CD4-positive, alpha-beta T cell (primary cell): ENCODE measurements at places on chromosomes 3 and 15.

DNA sequence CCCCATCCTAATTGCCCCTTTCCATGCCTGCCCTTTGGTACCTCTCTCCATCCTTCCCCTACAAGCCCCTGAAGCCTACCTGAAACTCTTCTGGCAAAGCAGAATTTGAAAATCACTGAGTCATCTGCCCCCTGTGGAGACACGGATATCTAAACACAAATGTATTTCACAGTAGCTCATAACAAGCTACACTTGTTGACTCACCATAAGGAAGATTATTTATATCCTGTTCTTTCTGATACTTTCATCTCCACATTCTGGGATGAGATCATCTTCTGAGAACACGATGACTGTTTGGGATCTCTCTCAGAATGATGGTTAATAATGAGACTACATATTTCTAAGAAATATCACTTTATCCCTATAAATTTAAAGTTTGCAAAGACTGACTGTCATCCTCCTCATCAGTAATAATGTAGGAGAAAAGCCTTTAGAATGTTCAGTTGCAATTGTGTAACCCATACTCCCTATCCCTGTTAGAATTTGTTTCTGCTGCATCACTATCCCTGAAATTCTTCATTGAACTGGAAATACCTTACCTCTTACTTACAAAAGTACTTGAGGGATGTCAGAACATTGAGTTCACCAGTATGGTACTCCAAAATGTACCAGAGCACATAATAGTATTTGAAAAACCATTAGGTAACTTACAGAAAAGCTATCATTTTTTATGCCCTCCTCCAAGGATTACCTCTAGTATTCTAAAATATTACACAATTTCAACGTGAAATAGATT is 116.1 kb upstream of the IL12A start:
- DNase-seq = no peak

DNA sequence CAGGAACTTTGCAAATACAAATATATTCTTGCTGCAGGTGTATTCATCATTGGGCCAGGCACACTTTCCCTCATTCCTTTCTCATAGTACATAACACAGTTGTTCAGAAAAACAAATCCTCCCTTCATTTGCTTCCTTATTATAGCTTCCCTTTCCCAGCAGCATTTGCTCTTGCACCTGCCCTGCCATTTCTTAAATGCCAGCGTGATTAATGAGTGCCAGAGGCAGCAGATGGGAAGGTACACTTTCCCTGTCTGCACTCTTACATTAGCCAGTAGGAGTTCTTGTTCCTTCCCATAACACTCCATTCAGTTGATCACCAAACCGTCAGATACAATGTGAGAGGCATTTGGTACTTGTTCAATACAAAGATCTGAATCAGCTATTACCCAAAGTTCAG is 128.5 kb upstream of the GAP43 start:
- DNase-seq = no peak

GRCh38 chr3:23806534-23807423 is 1.0 kb downstream of the UBE2E1 start:
- DNase-seq = peak; percentile 35

DNA sequence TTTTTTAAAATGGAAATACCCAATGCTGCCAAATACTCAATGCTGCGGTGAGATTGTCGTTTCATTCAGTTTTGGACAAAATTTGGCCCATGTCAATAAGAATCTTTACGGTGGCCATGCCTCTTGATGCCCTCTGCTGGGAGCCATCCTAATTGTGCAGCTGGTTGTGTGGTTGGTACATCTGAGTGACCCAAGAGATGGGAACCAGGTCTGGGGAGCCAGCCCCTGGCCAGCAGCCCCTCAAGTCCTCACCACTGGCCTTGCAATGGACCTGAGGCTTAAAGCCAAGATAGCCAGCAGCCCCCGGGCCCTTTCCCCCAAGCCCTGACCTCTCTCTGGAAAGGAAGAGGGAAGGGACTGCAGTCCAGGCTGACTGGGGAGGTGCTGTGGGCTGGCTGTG is 36.4 kb upstream of the ESYT3 start:
- DNase-seq = no peak

GRCh38 chr15:70213794-70214193 is 116.1 kb upstream of the TLE3 start:
- no peak for DNase-seq

DNA sequence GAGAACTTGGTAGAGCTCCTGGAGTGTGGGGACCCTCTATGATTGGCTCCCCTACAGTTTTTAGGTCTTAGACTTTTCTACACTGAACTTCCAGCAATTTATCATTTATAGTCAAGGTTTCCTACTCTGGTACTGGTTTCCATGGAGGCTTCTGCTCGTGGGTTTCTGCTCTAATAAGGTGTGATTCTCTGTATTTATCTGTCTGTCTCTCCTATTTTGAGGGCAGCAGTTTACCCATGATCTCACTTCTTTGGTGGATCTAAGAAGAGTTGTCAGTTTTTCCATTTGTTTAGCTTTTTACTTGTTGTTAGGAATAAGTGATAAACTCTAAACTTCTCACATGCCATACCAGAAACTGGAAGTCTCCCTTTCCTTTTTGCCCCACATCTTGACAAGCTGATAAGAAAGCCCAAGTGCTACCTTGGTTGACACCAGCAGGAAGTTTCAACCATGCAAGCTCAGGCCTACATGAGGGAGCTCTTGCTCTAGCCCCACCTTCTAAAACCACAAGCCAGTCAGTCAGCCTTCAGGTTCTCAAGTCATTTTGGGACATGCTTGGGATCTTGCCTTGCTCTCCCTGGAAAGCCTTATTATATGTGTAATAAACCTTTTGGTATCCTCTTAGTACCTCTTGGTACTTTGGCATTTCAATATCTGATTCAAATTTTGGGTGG is 10.0 kb downstream of the TIMMDC1 start:
- no peak for DNase-seq

DNA sequence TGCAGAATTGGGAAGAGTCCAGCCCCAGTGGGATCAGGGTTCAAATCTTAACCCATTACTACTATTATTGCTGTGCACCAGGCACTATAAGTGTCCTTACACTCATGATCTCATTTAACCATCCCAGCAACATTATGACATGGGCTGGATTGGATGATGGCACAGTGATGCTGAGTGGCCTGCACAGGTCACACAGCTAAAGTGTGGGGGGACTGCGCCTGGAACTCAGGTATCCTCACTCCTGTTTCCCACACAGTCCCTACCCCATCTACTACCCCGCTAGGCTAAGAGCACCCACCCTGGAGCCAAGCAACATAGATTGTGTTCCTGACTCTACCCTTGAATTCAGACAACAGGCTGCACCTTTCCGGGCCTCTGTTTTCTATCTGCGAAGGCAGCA is 16.0 kb downstream of the WNT5A start:
- no peak for DNase-seq

- no peak for DNase-seq
Observed at GRCh38 chr3:69282181-69282580, 103.7 kb downstream of the FRMD4B start.

GRCh38 chr3:151321526-151321925 is 4.9 kb upstream of the GPR87 start:
- DNase-seq = no peak

DNA sequence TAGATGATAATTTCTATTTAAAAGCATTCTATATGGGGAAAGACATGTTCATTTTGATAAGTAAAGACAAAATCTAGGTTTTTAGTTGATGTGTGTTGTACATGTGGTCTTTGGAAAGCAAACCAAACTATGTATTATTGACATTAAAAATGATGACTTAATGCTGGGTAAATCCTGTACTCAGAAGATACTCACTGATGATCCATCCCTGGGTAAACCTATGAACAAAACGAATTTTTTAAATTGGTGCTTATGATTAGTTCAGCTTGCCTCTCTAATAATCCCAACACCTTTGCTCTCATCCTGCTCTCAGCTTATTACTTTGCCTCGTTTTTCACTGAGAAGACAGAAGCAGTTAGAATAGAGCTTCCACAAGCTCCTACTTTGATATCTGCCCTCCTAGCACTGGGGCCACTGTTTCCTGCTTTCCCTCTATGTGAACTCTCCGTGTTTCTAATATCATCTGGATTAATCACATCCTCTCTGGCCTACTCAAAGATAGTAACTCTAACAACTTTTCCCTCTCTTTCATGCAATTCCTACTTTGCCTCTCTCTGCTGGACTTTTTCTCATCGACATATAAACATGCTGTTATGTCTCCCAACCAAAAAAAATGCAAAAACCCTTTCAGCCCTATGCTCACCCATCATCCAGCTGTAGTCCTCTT is 29.3 kb downstream of the RARRES1 start:
- DNase-seq = no peak

GRCh38 chr15:61483599-61483998 is 254.5 kb upstream of the RORA start:
- no peak for DNase-seq

- no peak for DNase-seq
Observed at GRCh38 chr15:70596354-70597055, 166.9 kb downstream of the UACA start.

- no peak for DNase-seq
Observed at GRCh38 chr15:73442968-73443367, at the start of gene REC114. TSS of gene REC114 (plus strand) at chr15:73443164. CDS start at chr15:73443186, 22 bp downstream.

GRCh38 chr15:85340321-85340665 is 40.1 kb upstream of the AKAP13 start:
- DNase-seq = no peak

GRCh38 chr15:93477188-93477587 is 388.2 kb upstream of the RGMA start:
- DNase-seq = no peak

- no peak for DNase-seq
Observed at GRCh38 chr15:27831384-27832236, 267.5 kb downstream of the OCA2 start.

GRCh38 chr3:24440760-24441464 is 53.7 kb downstream of the THRB start:
- DNase-seq = no peak

GRCh38 chr3:50630877-50631276 is 13.9 kb downstream of the MAPKAPK3 start:
- DNase-seq = no peak

DNA sequence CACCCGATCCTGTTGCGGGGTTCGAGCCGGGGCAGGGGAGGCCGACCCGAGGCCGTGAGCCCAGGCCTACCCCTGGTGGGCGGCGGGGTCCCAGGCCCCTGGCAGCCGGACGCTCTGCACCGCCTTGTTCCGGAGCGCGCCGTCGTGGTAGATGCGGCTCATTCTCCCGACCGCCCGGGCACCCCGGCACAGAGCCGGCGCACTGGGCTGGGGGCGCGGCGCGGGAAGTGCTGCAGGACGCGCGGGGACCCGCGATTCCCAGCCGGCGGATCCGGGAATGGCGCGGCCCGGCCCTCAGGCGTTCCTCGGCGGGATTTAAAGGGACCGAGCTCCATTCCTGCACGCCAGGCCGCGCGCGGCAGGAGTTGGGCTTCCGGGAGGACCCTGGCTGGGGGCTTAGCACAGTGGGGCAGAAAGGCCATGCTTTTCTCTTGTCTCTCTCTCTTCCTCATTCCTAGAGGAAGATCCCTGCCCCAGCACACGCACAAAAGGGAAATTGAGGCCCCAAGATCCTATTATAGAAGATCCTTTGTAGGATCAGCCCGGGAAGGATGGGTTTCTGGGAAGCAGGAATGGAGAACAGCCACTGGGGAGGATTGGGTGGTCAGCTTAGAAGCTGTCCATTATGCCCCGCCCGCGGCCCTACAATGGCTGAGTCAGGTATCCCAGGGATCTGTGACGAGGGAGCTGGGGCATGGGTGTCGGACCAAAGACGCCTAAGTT is at the start of gene ARPIN:
ARPIN (minus strand) TSS at position 279 of the 723 bp plus-strand sequence; CDS start at position 162, 117 bp downstream.
- DNase-seq = no peak

GRCh38 chr3:48399387-48400172 is 27.6 kb downstream of the FBXW12 start:
- no peak for DNase-seq

GRCh38 chr15:81291916-81292522 is 31.9 kb downstream of the STARD5 start:
- DNase-seq = no peak

DNA sequence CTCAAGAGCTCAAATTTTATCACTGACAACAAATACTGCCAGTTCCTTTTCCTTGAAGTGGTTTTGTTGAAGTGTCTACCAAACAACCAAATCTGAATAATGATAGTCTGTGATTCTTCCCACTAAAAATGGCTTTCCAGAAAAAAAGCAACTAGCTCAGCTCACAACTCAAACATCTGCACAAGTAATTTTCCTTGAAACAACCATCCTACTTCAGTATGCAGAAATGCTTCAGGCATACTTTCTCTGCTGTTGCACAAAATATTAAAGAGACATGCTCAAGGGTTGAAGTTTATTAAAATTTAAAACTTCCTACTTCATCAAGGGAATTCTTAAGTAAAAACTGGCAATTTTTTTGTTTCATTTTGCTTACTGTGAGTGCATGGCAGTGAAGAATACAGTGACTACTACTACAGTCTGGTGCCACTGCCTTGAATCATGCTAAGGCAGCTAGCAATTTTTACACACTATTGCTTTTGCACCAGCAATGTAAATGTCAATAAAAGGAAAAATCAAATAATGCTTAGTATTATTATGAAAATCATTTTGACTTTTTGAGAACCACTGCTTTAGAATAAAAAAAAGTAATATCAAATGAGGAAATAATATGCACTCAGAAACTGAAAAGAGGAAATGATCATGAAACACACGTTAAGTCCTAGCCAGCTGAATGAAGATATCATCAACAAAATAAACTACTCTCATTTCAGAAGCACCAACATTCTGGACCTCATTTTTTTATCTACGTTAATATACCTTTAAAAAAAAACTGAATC is 33.6 kb downstream of the VPS13C start:
- DNase-seq = no peak

- no peak for DNase-seq
Observed at GRCh38 chr3:18064586-18064985, 322.2 kb upstream of the TBC1D5 start.

GRCh38 chr3:177596816-177597271 is 399.6 kb upstream of the TBL1XR1 start:
- DNase-seq = no peak

DNA sequence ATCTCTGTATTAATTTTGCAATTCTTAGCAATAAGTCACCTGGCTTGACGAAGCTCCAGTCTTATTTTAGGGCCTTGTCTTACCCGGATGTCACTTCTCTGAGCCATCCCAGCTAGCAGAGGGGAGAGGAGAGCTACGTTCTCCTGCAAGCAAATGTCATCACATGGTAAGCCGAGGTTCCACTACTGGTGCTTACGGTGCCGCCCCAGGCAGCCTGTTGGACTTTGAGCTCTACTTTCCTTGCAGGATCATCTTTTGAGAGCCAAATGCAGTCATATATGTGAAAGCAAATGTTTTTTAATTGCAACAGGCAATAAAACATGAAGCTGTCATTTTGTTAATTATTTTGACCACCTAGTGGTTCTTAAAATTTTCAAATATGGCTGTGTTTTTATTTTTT is 140.9 kb downstream of the FAM43A start:
- DNase-seq = no peak

- DNase-seq = no peak
Observed at GRCh38 chr3:170419557-170420087, 954 bp downstream of the CLDN11 start.

- no peak for DNase-seq
Observed at GRCh38 chr3:114212646-114213045, 24.7 kb downstream of the ZNF80 start.

DNA sequence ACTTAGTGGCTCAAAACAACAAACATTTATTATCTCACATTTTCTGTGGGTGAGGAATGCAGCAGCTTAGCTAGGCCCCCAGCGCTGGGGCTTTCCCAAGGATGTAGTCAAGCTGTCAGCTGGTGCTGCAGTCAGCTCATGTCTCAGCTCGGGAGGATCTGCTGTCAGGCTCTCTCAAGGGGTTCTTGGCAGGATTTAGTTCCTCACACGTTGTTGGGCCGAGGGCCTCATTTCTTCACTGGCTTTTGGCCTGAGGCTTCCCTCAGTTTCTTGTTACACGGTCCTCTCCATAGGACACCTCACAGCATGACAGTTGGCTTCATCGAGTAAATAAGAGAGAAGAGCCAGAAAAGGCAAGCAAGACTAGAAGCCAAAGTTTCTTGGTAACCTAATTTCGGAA is 13.7 kb upstream of the U2SURP start:
- no peak for DNase-seq
